ENCODE measurements at places on chromosomes 12 and 14.

DNA sequence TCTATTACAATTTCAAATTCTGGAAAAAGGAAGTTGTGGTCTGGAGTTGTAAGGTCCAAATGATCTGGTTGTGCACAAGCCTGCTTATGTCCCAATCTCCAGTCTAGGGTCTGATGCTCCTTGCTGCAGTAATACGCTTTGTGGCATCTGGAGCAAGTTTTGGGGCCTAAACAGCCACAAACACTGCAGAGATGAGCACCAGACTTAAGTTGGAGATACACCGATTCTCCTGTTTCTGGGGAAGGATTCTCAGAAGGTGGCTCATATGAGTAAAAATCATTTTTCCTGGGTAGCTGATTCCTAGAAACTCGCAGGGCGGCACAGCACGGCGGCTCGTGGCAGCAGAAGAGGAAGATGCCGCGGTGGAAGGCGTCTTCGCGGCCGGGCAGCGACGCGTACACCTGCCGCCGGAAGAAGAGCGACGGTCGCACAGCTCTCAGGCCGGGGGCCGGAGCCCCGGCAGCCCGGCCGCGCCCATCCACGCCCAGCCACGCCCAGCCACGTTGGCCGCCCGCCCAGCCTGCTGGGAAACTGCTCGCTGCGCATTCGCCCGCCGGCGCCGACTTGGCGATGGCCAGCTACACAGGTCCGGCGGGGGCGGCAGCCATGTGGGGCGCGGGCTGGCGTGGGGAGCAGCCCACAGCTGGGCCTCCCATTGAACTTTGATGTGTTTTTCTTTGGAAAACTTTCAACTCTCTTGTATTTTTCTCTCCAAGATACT is 129.0 kb downstream of the ASCL4 start:
- peak; percentile 45 for DNase-seq

DNA sequence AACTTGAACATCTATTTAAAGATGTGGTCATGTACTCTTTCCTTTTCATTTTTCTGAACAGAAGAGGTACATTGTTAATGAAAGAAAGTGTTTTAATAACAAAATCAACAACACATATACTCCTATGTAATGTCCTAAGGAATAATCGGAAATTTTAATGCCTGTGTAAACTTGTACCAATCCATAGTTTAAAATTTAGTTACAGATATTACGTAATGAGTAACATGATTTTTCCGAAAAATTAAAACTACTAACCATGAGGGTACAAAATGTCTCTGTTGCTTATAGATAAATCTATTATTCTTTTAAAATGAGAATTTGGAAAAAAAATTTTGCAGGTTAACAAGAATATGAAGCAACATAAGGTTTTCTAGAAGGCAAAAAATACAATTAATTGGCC is 220.1 kb downstream of the BCAT1 start:
- no peak for DNase-seq

DNA sequence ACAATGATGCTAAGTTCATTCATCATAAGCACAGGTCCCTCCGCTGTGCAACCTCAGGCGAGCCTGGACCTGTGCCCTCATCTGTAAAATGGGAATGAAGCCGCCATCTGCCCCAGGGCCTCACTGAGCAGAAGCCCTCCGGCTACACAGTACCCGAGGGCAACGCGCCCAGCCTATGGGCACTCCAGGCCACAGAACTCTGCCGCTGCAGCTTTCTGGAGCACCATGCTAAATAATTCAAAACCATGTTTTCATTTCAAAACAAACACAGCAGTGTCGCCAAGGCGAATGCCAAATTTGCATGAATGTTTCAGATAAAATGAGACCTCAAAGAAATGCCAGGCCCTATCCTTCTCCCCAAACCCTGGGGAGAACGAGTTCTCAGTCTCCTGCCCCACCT is 4.0 kb downstream of the NCOR2 start:
- peak; percentile 50 for DNase-seq

DNA sequence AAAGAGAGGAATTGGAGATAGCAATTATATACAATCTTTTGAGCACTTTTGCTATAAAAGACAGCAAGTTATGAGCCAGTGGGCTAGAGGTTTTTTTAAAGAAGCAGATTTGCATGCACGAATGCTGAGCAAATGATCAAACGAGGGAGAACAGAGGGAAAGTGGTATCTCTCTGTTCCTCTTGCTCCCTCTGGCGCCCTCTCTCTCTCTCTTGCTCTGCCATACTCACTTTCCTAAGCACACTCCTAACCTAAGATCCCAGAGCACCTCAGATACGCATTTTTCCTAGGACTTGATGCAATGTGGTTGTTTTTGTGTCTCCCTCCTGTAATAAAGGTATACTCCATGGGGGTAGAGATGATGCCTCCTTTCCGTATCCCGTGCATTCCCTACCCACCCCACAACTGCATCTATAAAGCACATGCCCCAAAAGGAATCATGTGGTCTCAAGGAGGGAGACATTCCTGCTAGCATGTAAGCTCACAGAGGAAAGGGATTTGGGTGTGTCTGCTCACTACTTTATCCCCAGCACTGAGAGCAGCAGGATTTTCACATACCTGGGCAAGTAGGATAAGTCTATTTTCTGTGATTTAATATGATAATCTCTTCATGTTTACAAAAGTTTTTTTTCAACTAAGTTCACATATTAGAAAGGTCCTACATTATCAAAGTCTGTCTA is 270.2 kb downstream of the SSPN start:
- DNase-seq: no peak

DNA sequence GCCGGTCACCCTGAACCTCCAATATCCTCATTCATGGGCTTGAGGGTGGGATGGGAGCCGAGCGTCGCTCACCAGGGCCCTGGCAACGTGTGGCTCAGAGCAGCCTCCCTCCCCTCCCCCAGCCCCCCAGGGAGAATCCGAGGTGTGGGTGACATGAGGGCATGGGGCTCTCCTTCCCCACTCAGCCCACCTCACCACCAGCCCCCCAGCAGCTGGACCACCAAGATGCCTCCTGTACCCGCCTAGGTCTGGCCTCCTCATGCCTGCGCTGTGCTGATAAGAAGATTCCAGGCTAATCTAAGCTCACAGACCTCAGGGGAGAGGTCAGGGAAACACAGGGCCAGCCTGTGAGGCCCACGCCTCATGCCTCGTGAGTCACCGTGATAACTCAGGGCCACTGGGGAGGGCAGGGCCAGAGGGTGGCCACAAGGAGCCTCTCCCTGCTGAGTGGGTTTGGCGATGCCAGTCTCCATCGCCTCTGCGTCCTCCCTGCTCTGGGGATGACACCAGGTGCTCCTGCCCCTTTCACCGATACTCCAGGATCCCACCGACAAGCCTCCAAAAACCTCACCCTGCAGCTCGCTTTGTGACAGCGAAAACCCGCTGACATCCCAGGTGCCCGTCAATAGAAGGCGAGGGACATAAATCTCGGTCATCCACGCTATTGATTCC is 56.9 kb downstream of the TESC start:
- DNase-seq: no peak
